Activated CD8-positive, alpha-beta memory T cell treated with anti-CD3 and anti-CD28 coated beads for 36 hours (primary cell): ENCODE measurements at places on chromosomes 7 and 10. TPM values are rescaled to one million over a fixed set of nuclear protein-coding genes. Genes with fewer than 3 reads are reported as not detected.

Gene PHKG1
- 1.3 TPM for total RNA-seq

Gene NXPH1
- total RNA-seq, result not detected

Gene SLC16A12
- total RNA-seq, result not detected

Gene MKX
- total RNA-seq, result 0.30 TPM

Gene CTTNBP2
- not detected for total RNA-seq

Gene GIMAP6
- total RNA-seq, result 26.5 TPM

Gene LIPN
- total RNA-seq, result not detected

Gene ODAD2
- 0.55 TPM for total RNA-seq
